ENCODE measurements at places on chromosomes 5 and 9.
A peak's percentile ranks its signal among the peaks of the same experiment; 100 is the strongest.

DNA sequence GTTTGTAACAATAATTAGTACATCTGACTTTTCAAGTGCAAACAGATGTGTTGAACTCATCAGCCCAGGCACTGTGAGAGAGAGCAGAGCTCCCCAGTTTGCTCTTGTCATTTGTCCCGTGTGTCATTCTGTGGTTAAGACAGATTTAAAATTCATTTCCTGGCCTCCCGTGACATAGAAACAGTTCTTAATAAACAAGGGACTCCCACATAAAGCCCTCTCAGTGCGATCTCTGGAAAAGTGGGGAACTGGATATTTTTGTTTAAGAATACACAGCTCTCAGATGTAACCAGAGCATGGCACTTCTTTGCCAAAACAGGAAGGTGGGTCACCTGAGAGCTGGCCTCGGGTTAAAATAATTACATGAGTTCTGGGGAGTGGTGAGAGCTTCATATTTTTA, 58.6 kb downstream of the PRKACG start:
- DNase-seq: no peak

- DNase-seq: no peak
Measured at GRCh38 chr5:123720955-123721354, 209.0 kb downstream of the CSNK1G3 start.

DNA sequence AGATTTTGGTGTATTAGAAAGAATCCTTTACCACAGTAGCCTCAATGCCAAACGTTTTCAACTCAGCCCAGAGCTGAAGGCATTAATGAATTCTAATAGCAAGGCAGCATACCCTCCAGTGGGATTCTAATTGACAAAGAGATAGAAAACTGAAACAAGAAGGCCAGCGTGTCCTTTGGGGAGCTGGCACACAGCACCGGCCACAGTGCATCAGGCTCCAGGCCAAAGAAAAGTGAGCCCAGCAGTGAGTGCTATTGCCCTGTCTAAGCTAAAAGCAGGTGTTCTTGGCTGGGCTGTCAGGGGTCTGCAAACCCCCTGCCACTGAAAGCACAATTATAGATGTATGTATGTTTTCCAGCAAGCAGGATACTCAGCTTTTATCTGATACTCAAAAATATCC, 40.4 kb downstream of the PPIC start:
- DNase-seq: no peak

DNA sequence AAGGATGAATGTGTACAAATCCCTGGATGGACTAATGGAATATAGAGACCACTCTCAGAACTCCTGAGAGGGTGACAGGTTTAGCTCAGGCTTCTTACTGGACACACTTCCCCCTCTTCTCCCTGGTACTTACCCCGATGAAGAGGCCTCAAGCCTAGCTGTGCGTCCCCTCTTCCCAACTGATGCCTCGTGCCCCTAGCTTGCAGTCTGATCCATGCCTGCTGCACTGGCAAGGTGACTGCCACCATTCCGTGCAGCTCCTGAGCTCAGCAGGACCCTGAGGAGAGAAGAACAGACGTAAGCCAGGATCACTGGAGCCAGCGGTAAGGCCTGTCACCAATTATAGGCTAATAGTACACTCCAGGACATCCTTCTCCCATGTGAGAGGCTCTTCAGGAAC, 5.5 kb upstream of the STOML2 start:
- DNase-seq: no peak

DNA sequence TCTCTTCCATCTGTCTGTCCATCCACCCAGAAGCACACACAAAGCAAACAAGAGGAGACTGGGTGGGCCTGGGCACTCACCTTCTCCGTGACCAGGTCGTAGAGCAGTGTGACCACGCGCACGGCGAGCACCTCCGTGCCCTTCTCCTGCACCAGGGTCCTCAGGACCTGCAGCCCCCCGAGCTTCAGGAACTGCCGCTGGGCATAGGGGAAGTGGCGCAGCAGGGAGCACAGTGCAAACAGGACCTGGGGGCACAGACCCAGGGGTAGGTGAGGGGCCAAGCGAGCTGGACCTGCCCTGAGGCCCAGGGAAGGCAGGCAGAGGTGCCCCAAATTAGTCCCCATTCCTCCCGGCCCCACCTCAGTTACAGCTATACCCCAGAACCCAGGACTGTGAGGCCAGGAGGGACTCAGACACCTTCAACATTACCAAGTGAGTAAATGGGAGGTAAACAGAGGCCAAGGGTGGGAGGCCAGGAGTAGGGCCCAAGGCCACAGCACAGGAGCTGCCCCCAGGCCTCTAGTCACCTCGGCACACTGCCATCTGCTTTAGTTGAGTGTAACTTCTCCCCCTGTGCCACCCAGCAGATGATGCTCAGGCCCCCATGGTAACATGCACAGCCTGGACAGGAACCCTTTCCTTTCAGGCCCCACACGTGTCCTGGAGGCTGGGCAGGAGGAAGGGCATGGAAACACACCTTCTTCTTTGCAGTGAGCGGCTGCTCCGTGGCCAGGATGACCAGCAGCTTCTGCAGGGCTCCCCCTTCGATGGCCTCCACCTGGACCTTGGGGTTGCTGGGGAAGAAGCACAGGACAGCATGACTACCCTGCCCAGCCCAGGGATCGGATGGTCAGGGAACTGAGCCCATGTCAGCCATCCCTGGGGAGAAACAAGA, 76.2 kb upstream of the LRRTM2 start:
- no peak for DNase-seq

GRCh38 chr9:7607421-7607820, 192.2 kb downstream of the DMAC1 start:
- DNase-seq: no peak

DNA sequence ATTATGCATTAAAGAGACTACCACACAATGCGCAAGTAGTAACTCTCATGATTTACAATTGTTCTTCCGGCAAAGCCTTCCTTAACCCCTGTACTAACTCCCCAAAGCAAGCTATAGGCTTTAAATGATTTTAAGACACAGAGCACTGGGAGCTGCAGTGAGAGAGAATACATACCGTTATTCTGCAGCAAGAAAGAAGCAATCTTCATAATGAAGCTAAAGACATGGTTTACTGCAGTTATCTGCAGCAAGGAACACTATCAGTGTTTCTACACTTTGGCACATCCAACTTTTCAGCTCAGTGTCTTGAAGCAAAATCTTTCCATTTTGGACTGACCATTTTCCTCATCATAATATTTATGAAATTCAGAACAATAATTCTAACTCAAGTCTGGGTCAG, 61.0 kb downstream of the ZFR start:
- no peak for DNase-seq

GRCh38 chr5:308672-309271, 12.7 kb upstream of the AHRR start:
- no peak for DNase-seq

GRCh38 chr9:81517954-81518353, 171.4 kb downstream of the TLE1 start:
- no peak for DNase-seq

DNA sequence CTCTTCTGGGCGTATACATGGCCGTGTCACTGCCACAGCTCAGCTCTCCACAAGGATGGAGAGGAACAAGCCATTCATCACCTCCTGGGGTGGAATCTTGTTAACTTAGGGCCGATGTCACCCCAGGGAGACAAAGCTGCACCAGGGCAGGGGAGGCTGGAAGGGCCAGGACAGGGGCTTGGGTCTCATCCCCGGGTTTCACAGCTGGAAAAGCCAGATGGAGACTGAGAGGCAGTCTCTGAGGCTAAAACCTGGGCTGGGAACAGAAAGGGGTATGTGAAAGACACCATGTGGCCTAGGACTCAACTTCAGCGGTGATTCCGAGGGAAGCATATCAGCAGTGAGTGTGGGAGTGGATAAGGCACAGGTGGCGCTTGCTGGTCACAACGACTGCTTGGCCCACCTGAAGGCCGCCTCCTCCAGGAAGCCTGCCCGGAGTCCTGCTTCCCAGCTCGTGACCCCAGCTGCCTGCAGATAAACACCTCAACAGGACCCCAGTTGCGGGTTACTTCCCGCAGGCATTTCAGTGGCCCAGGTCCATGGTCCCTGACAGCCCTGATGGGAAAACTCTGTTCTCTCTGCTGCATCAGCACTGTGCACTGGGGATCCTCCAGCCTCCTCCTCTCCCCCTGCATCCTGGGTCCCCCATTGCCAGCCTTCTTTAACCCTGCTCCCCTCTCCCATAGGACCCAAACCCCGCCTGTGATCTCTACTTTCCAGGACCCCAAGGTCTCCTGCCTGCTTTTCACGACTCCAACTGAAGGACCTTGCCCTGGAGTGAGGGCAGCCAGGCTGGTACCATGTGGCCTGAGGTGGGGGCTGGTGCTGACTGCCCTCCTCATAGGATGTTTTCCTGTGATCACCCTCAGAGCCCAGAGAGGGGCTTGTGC, 51.7 kb upstream of the FCN1 start:
- DNase-seq: no peak

GRCh38 chr5:72600391-72600981, 93.3 kb upstream of the ZNF366 start:
- peak; percentile 66 for DNase-seq

DNA sequence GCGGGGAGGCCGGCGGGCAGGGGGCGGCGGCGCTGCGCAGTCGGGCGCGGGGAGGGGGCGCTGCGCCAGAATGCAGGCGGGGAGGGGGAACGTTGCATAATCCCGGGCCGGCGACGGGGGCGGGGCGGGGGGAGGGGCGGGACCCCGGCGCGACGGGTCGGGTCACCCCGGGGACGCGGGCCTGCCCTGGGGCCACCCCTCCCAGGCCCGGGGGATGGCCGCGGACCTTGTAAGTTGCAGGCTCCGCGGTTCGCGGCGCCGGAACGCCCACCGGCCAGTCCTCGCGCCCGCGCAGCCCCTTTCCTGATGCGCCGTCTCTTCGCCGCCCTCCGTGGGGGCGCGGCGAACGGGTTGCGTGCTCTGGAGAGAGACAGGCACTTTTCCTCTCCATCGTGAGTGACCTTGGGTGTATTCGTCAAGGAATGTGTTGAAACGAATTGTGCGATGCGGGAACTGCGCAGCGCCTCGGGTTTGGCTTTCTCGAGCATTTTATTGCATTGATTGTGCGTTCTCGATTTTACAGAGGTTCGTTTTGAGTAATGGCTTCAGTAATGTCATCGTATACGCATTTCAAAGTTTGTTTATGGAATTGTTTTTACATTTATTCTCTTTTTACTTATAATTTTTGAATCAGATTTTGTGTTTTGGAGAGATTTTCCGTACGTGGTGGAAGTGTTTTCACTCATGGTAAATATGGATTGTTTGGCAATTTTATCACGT, 802 bp downstream of the SPIN1 start:
- peak; percentile 51 for DNase-seq

- DNase-seq: no peak
Measured at GRCh38 chr9:77512876-77513275, 135.2 kb downstream of the GNA14 start.

DNA sequence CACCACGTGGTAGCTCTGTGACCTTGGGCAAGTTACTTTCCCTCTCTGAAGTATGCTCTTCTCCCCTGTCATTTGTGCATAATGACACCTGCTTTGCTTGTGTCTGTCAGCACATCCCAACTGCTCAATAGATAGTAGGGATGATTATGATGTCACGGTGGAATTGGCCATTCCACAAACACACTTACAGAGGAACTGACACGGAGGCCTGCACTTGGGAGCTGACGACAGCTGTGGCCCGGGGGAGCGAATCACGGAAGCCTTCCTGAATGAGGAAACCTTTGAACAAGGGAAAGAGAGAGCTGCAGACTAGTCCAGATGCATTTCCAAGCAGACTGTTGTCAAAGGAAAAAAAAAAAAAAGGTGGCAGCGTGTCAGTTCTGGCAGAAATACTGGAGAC, 21.0 kb downstream of the TLX3 start:
- no peak for DNase-seq

DNA sequence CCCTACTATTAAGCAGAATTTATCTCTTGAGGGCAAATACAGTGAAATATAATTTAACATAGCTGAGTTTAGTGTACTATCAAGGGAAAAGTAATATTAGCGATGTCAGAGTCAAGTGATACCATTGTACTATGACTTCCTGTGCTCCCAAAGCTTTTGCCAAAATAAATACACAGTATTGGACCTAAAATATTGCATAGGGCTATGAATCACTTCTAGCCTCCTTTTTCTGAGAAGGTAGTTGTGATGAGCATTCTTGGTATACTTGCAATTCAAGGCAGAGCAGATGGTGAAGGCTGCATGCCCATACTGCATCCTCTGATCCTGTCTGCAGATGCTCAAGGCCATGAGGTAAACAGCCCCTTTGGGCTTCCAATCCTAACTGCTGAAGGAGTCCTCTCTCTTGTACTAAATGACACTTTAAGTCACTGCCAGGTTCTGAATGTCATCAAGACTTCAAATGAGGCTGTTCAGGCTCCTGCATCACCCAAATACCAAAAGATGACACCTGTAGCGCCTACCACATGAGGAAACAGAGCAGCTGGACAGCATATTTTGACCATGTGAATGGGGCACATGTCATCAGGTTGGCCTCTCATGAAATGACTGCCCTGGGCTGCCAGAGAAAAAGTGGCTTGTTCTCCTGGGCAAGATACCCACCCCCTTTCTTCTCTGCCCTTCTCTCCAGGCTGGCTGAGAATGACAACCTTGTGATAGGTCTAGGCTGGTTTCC, 29.7 kb upstream of the PPP2CA start:
- no peak for DNase-seq

- no peak for DNase-seq
Measured at GRCh38 chr9:34338665-34339385, 9.5 kb downstream of the NUDT2 start.

DNA sequence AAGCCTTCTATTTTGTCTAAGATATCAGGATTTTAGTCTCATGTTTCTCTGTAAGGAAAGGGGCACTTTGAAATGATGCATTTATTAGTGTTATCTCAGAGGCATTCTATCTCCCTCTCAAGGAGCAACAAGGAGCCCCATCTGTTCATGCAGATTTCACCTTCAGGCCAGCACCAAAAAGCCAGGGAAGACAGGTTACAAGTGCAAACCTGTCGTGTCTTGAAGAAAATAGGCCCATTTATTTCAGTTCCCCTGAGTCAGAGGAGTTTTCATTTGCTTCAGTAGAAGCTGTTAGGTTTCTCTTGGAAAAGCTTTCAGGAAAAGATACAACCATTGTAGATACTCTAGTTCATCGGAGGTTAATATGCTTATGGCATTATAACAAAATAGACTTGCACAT, 97.2 kb downstream of the SPOCK1 start:
- DNase-seq: no peak

DNA sequence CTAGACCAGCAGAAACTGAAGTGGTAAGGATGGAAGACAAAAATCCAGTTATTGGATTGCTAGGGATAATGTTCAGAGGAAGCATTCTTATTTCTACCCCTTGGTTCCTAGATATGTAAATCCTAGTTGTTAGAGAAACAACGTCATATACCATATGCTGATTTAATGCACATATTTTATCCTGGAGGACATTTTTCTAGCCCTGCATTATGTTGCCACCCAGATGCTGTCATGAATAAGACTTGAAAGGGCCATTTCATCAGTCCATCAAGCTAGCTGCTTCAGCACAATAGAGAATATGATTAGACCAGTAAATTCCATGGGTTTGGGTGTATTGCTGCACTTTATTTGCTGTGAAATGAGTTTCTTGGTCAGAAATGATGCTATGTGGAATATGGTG, 1736.4 kb downstream of the MAT2B start:
- DNase-seq: no peak
